LHCN-M2 (cell line): ENCODE measurements at places on chromosomes 7 and 10.

GRCh38 chr7:107672183-107672582 is 11.6 kb downstream of the SLC26A4 start:
- no peak for DNase-seq

DNA sequence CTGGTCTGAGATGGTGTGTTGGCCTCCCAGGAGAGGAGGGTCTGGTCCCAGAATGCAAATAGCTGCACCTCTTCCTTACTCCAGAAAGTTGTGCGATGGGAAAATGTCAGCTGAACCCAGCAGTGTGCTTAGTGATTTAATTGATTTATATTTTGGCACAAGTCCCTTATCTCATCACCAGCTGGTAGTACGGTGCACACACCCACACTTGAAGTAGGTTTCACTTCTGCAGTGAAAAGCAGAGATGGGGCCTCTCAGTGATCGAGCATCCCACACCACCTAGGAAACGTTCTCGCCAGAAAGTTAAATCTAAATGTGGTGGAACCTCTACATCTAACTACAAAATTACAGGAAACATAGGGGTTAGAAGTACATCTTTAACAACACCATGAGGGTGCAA is 80.4 kb downstream of the UBE3C start:
- no peak for DNase-seq

GRCh38 chr7:138980563-138981291 is 462 bp downstream of the KIAA1549 start:
- no peak for DNase-seq

DNA sequence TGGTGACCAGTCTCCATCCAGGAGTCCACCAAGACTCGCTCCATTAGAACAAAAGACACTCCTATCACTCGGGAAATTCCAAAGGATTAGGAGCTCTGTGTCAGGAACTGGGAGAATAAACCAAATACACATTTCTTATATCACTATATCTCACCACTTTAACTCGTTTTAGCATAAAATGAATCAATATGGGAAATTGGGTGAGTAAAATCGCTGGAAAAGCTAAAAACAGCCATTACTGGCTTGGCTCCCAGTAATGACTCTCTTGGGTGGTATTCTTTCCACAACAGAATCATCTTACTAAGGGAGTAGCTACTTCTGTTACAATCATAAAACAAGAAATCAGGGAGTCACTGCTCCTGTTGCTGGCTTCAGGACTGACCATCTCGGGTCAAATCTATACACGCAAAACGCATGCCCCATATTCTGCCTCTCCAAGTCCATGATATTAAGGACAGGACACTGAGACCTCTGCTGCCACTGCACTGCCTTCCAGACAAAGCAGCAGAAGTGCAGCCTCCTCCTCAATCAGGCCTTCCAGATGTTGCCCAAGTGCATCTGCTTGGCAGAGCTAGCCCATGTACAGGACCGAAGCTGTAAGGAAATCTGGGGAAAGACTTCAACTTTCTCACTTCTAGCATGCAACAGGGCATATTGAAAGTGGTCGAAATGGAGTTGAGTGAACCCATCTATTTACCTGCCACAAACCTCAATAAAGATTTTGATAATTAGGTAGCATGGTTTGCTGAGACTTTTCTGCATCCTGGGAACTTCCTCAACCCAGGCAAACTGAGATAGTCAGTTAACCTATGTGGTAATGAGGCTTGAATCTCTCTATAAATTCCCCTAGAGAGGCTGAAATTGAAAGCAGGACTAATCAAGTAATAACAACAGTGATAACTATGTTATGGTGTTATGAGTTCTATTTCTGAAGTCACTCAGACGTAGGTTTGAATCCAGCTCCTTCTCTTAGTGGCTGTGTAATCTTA is 14.4 kb upstream of the PANK1 start:
- DNase-seq: peak; percentile 73

DNA sequence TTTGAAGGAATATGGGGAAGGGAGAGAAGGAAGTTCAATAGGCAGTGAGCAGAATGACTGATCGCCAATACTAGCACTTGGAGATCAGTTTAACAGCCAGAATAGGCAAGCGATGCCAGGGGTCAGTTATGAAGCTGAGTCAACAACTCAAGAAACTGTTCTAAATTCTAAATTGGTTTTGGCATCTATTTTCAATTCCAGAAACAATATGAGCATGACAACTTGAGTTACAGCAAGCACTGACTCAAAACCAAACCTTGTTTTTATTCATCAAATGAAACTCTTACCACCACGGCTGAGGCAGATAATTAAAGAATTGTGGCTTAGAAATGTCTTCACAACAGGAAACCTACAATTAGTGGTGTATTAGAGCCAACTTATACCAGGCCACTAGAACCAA is 180.5 kb upstream of the ASAH2 start:
- peak; percentile 19 for DNase-seq

GRCh38 chr10:99369126-99369525 is 40.0 kb downstream of the CNNM1 start:
- DNase-seq: no peak

GRCh38 chr10:49642311-49642710 is 28.5 kb downstream of the CHAT start:
- DNase-seq: no peak

- DNase-seq: no peak
These were observed 125.7 kb downstream of the ARHGAP22 start for GRCh38 chr10:48478980-48479811.

- DNase-seq: no peak
These were observed 343.4 kb downstream of the PRPF18 start for GRCh38 chr10:13930120-13930519.

DNA sequence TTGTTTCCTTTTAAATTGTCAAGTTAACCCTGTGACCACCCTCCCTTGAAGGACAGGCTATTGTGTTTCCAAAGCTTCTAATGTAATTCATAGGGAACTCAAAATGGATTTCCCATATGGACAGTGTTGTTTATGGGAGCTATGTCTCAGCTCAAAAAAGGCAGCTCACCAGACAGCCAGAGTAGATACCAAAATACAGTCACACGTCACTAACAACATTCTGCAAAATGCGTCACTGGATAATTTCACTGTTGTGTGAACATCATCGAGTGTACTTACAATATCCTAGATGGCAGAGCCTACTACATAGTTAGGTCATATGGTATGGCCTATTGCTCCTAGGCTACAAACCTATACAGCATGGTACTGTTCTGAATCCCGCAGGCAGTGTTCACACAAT is 97.4 kb downstream of the AVL9 start:
- DNase-seq: no peak

GRCh38 chr7:44072364-44073231 is 7.2 kb upstream of the PGAM2 start:
- peak; percentile 89 for DNase-seq

GRCh38 chr7:102045681-102046372 is 228.4 kb downstream of the CUX1 start:
- DNase-seq: no peak

DNA sequence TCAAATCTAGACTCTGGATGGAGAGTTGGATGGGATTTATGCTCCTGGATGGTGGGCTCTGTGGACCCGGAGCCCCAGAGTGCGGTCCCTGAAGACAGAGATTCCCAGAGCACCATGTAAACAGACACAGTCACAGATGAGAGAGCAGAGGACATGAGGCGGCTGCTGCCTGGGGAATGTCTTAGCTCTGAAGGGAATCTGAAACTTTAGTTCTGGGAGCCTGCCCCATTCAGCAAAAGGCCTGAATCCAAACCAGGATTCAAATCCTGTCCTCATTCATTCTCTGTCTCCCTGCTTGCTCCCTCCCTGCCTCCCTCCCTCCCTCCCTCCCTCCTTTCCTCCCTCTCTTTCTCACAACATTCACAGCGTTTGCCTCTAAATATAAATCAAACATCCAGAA is 49.5 kb upstream of the CALD1 start:
- no peak for DNase-seq

DNA sequence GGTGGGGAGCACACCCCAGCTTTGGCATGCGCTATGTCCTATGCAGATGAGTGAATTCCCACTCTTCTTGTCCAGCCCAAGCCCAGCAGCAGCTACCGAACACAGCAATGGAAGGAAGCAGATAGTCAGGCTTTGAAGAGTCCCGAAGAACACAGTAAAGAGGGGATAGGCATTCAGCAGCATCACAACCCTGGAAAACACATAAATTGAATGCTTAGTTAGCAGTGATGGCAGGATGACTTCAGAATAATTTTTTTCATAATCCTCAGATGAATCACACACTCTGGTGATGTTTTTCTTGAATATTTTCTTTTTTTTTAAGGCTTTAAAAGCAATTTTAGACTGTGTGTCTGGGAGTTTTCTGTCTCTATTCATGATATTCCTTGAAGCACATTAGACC is 95.8 kb downstream of the CFAP58 start:
- DNase-seq: peak; percentile 25

DNA sequence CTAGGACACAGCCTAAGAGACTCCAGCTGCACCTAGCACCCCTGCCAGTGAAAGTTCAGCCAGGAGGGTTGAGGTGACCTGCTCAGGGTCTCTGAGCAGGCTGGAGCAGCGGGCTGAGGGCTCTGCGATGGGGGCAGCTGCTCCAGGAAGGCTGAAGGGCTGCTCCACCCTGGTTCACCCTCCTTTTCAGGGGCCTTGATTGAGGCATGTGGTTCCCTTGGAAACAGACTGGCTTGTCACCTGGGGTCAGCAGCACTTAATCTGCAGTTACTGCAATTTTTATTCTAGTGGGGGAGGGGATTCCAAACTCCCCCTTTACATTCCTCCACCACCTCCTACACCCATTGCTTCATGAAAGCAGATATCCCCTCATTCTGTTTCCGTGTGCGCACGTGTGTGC is 85.3 kb upstream of the UNC5B start:
- DNase-seq: no peak

GRCh38 chr10:96275685-96276418 is 4.5 kb upstream of the BLNK start:
- DNase-seq: no peak

- DNase-seq: no peak
These were observed 63.8 kb downstream of the ICA1 start for GRCh38 chr7:8197994-8198698.

DNA sequence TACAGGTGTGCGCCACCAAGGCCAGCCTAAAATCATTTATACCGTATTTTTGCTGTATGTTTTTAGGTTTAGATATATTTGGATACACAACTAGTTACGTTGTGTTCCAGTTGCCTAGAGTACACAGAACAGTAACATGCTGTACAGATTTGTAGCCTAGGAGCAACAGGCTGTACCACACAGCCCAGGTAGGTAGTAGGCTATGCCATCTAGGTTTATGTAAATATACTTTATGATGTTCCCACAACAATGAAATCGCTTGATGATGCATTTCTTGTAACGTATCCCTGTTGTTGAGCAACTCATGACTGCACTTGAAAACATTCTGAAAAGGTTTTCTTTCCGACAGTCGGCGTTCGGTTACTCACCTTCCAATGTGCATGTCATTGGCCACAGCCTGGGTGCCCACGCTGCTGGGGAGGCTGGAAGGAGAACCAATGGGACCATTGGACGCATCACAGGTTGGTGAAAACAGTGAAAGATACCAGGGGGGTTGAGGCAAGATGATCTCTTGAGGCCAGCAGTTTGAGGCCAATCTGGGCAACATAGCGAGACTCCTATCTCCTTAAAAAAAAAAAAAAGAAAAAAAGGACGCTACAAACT is 7.7 kb downstream of the PNLIP start:
- no peak for DNase-seq

DNA sequence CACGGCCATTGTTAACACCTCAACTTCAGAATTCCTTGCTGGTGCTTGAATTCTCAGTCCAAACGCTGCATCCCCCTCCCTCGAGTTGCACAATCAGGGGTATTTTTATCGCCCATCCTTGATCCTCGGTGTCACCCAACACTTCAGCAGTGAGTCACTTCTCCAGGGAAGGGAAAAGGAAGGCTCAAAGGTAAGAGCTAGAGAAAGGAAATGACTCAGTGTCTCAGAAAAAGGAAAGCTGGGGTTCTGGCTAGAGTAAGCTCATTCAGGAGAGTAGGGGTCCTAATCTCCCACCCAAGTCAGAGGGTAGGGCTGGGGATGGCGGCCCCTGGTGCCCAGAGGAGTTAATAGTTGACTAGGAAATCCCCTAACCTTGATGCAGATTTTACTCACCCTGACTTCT is 39.8 kb upstream of the TRIM8 start:
- peak; percentile 72 for DNase-seq
